ENCODE measurements at places on chromosomes 3 and 15. TPM values are rescaled to one million over a fixed set of nuclear protein-coding genes. Genes with fewer than 3 reads are reported as not detected.

GRCh38 chr3:43970351-43970750 is 271.3 kb upstream of the TOPAZ1 start:
- H3K27ac ChIP-seq, result no peak overlapping the region
- DNase-seq, result no peak
- H3K4me3 ChIP-seq, result no peak overlapping the region
- H3K4me1 ChIP-seq, result no peaks in the 10 kb centered on the region
- no peaks in the 10 kb centered on the region for H3K27me3 ChIP-seq

- H3K27ac ChIP-seq, result no peak overlapping the region
- H3K4me1 ChIP-seq, result no peaks in the 10 kb centered on the region
- no peak for DNase-seq
- H3K27me3 ChIP-seq, result no peaks in the 10 kb centered on the region
- no peaks in the 10 kb centered on the region for H3K36me3 ChIP-seq
These were observed 77.0 kb downstream of the LPP start for GRCh38 chr3:188230962-188231361.

- DNase-seq, result no peak
- no peak overlapping the region for H3K27ac ChIP-seq
- no peaks in the 10 kb centered on the region for H3K36me3 ChIP-seq
- no peaks in the 10 kb centered on the region for H3K4me1 ChIP-seq
These were observed 16.1 kb upstream of the RTP3 start for GRCh38 chr3:46481636-46482035.

DNA sequence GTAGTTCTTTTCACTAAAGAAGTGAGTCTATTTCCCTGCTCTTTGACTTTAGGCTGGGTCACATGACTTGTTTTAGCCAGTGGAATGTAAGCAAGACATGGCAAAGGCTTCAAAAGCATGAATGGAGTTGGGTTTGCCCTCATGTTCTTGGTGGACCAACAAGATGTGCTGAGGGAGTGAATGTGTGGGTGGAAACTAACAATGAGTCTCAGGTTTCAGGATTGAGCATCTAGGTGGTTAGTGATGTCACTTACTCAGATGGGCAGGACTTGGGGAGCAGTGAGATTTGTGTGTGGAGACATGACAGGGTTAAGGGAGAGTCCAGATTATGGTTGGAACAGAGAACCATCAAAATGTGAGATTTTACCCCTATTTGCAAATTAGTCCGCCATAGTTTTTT is 181.4 kb upstream of the UBE2E1 start:
- H3K4me1 ChIP-seq, result no peaks in the 10 kb centered on the region
- DNase-seq, result no peak
- H3K4me3 ChIP-seq, result no peak overlapping the region
- no peaks in the 10 kb centered on the region for H3K27me3 ChIP-seq
- H3K27ac ChIP-seq, result no peak overlapping the region
- H3K36me3 ChIP-seq, result no peaks in the 10 kb centered on the region

DNA sequence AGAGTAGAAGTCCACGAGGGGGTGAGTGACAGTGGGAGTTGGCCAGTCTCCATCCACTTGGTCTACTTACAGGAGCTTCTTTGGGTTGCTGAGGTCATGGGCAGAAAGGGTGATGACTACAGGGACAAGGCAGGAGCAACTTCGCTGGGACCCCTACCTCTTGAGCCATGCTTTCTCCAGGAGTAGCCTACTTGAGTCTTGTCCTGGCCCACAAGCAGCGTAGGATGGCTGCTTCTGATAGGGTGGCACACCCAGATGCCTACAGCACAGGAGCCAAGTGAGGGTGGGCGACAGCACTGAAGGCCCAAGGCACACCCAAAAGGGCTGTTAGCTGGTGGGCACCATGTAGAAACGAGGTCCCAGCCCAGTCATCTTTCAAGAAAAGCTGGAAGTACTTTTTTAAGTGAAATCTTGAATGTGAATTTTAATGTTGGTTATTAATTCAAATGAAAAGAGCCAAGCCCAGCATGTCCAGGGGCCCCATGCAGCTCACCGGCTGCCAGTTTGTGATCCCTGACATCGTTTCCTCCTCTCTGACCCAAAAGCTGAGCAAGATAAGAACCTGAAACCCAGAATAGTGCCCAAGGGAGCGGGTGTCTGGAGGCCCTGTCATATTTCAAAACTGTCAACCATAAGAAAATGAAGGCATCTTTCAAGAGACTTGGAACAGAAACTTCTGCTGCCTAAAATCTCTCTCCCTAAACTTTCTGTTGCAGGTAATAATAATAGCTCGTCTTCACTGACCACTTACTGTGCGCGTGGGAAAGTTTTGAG is 2.2 kb upstream of the CPEB1 start:
- no peak overlapping the region for H3K27ac ChIP-seq
- no peaks in the 10 kb centered on the region for H3K36me3 ChIP-seq
- H3K4me3 ChIP-seq, result no peak overlapping the region
- no peaks in the 10 kb centered on the region for H3K4me1 ChIP-seq
- H3K27me3 ChIP-seq, result peaks cover 38% of the 10 kb centered on the region

- H3K27me3 ChIP-seq, result no peaks in the 10 kb centered on the region
- no peaks in the 10 kb centered on the region for H3K36me3 ChIP-seq
- no peak overlapping the region for H3K4me3 ChIP-seq
- no peaks in the 10 kb centered on the region for H3K4me1 ChIP-seq
These were observed 67.3 kb downstream of the UBE2E2 start for GRCh38 chr3:23270423-23270822.

- no peak for DNase-seq
- H3K4me3 ChIP-seq, result no peak overlapping the region
- no peaks in the 10 kb centered on the region for H3K27me3 ChIP-seq
These were observed 4.7 kb downstream of the ANKDD1A start for GRCh38 chr15:64916365-64916764.

DNA sequence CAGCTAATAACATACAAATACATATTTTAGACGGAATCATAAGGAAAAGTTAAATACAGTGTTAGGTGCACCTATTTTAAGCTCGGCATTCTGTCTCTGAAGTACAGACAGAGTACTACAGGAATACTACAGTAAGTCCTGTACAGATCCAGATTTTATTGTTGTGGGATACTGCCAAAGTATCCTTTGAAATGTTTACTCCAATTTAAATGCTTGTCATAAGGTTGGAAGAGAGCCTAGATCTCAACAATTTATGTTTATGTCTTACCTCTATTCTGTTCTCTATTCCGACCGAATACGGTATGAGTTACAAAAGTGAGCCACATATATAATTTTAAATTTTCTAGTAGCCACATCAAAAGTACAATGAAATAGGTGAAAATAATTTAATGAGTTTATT is 25.3 kb downstream of the PLD1 start:
- H3K4me3 ChIP-seq, result no peak overlapping the region
- H3K4me1 ChIP-seq, result no peaks in the 10 kb centered on the region
- no peaks in the 10 kb centered on the region for H3K36me3 ChIP-seq
- H3K27ac ChIP-seq, result no peak overlapping the region
- DNase-seq, result no peak

- no peaks in the 10 kb centered on the region for H3K27me3 ChIP-seq
- no peak for DNase-seq
- no peak overlapping the region for H3K4me3 ChIP-seq
- no peak overlapping the region for H3K27ac ChIP-seq
These were observed 19.8 kb upstream of the CHCHD6 start for GRCh38 chr3:126684218-126684751.

DNA sequence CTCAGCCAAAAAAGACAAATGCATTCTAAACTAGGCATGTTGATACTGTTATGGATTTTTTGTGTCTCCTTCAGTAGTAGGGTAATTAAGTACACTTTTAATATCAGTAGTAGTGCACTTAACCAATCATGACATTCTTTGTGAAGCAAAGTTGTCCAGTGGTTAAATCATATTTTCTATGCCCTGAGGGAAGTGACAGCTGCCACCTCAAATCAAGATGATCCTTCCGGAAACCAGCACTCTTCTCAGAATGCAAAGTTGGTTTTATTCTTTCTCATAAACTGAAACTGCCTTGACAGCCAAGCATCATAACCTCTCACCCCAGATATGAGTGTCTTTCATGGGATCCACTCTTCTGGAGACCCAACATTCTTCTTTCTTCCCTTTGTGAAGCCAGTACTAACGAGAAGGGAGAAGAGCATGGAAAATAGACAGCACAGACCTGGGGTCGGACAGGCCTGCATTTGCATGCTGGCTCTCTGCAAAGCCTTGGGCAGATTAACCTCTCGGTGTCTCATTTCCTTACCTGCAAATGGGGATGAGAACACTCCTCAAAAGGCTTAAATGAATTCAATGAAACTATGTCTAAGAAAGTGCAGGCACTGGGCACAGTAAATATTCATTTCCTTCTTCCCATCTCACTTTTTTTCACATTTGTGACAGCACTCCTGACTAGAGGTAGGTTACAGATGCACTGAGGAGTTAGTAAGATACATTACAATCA is 13.2 kb downstream of the AAGAB start:
- H3K27me3 ChIP-seq, result no peaks in the 10 kb centered on the region
- no peak for DNase-seq
- no peak overlapping the region for H3K4me3 ChIP-seq
- H3K4me1 ChIP-seq, result no peaks in the 10 kb centered on the region
- no peak overlapping the region for H3K27ac ChIP-seq

- no peak overlapping the region for H3K27ac ChIP-seq
- H3K4me1 ChIP-seq, result peaks cover 3% of the 10 kb centered on the region
- H3K27me3 ChIP-seq, result no peaks in the 10 kb centered on the region
These were observed 83.2 kb upstream of the WNT5A start for GRCh38 chr3:55570271-55570711.

DNA sequence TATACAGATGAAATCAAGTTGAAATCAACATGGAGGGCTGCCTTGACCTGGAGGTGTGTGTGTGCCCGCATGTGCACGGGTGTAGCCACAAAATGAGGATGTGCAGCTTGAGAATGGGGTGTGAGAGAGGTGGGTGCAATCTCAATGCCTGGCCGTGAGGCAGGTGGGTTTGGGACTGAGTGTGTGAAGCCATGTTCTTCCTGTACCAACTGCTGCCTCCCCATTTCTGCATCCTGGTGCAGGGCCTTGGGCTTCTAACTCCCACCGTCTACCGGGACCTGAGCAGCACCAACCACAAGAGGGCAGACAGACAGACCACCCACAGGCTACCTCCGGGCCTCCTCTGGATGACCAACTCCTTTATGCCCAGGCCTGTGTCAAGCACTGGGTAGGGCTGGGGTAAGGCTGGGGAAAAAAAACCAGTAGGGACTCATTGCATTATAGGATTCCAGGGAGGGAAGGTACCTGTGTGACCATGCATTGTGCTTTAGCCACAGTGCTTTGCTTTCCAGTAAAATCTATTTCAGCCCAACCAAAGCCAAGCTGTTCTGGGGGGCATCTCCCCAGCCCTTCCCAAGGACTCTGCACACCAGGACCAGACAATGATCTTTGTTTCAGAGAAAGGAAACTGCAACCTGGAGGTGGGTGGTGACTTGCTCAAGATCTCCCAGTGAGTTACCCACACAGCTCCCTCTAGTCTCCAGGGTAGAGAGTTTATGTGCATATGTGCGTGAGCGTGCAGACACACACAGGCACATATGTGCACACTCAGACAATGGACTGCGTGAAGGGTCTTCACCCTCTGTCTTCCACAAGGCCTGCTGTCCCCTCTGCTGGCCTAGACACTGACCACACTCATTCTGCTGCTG is 162.2 kb upstream of the TLE3 start:
- H3K4me1 ChIP-seq, result peaks cover 11% of the 10 kb centered on the region
- H3K27ac ChIP-seq, result no peak overlapping the region
- DNase-seq, result no peak
- no peaks in the 10 kb centered on the region for H3K27me3 ChIP-seq
- H3K36me3 ChIP-seq, result no peaks in the 10 kb centered on the region

DNA sequence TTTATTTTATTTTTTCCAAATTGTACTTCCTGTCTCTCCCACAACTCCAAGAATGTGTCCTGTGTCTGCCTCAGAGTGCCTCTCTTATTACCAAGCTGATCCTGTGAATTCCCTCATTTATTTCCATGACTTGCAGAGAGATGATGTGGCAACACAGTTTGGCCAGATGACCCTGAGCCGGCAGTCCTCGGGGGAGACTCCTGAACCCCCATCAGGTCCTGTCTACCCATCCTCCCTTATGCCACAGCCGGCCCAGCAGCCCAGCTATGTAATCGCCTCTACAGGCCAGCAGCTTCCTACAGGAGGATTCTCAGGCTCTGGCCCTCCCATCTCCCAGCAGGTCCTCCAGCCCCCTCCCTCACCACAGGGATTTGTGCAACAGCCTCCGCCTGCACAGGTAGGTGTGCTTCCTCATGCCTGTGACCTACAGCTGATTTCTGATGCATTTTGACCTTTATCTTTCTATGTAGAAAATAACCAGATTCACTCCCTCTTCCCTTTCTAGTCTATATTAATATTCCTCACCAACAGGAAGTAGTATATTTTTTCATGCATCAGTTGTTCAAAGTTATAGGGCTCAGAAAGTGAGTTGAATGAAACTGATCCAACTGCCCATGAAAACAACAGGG is 100.0 kb downstream of the ARPP21 start:
- no peak overlapping the region for H3K4me3 ChIP-seq
- no peaks in the 10 kb centered on the region for H3K27me3 ChIP-seq
- H3K36me3 ChIP-seq, result no peaks in the 10 kb centered on the region
- no peaks in the 10 kb centered on the region for H3K4me1 ChIP-seq
- no peak overlapping the region for H3K27ac ChIP-seq

GRCh38 chr3:98887684-98888083 is 13.8 kb downstream of the DCBLD2 start:
- H3K4me1 ChIP-seq, result peaks cover 6% of the 10 kb centered on the region
- no peak overlapping the region for H3K4me3 ChIP-seq
- no peaks in the 10 kb centered on the region for H3K36me3 ChIP-seq
- no peaks in the 10 kb centered on the region for H3K27me3 ChIP-seq
- DNase-seq, result no peak
- H3K27ac ChIP-seq, result no peak overlapping the region

DNA sequence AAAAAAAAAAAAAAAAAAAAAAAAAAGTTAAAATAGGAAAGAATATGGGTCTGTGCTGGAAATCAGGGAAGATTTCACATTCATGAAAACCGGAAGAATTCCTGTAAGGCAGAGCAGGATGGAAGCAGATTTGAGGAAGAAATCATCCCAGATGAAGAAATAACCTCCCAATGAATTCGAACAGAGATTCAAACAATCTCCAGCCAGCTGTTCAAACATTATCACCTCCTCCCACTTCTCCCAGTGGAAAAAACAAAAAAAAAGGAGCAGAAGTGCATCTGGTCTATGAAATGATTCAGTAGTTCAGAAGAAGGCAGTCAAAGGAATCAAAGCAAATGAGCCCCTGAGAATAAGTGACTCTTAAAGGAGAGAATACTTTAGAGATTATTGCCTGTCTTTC is 33.1 kb downstream of the CP start:
- H3K27me3 ChIP-seq, result no peaks in the 10 kb centered on the region
- H3K4me1 ChIP-seq, result no peaks in the 10 kb centered on the region
- no peak overlapping the region for H3K4me3 ChIP-seq
- DNase-seq, result no peak

TRMT10C gene
- 27.2 TPM for total RNA-seq

GPR176 gene
- 12.1 TPM for total RNA-seq

TMEM40 gene
- 0.33 TPM for total RNA-seq

AEN gene
- total RNA-seq, result 21.6 TPM

RNF111 gene
- 18.4 TPM for total RNA-seq

MYEF2 gene
- 29.4 TPM for total RNA-seq

NEDD4 gene
- total RNA-seq, result 19.3 TPM

SNTN gene
- not detected for total RNA-seq
